Activated CD8-positive, alpha-beta T cell treated with anti-CD3 and anti-CD28 coated beads for 36 hours (primary cell): ENCODE measurements at places on chromosomes 11 and 22. TPM values are rescaled to one million over a fixed set of nuclear protein-coding genes. Genes with fewer than 3 reads are reported as not detected.

Gene BCO2
- 1.4 TPM for total RNA-seq

Gene C11orf86
- not detected for total RNA-seq

Gene SPDYC
- total RNA-seq = not detected

Gene OTOG
- not detected for total RNA-seq

DNA sequence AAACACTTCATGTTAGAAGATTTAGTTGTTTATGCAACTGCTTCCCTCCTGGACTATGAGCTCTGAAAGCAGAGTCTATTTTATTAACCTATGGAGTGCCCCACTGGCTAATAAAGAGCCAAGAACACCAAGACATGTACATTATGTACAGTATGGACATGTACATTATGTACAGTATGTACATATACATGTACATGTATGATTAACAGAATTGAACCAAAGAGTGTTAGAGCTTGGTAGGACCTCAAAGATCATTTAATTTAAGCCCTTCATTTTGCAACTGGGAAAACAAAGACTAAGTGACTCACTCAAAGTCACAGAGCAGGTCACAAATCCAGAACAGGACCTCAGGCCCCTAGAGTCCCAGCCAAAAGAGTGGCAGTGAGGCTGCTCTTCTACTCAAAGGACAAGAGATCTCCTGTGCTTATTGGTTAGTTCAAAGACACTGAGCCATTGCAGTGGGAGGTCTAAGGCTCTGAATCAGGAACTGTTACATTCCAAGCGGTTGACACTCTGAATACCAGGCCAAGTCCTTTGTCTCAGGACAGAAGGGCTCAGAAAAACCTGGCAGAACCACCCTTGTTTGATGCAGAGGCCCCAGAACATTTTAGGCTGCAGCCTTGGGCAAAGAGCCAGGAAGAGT, 103.8 kb downstream of the FAM168A start:
- no peaks in the 10 kb centered on the region for H3K36me3 ChIP-seq
- no peak overlapping the region for H3K27ac ChIP-seq
- no peak overlapping the region for H3K4me3 ChIP-seq
- no peaks in the 10 kb centered on the region for H3K27me3 ChIP-seq
- DNase-seq = no peak

DNA sequence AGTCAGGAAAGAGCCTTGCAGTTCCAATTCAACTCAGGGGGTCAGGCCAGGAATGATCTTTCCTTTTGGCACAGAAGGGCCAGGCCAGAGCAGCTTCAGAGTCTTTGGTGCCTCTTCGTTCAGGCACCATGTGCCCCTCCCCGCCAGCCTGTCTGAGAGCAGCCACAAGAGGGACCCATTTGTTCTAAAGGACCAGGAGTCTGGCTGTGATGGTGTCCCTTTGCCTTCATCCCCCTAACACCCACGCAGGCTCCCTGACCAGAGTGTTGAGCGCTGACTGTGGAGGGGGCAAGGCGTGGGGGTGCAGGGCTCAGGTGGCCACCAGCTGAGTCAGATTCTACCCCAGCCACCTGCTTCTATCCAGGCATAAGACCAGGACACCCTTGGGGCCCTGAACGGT, 156.4 kb downstream of the TTC17 start:
- H3K4me1 ChIP-seq = peaks cover 12% of the 10 kb centered on the region
- no peak overlapping the region for H3K27ac ChIP-seq
- DNase-seq = no peak
- H3K27me3 ChIP-seq = peaks cover 9% of the 10 kb centered on the region

GRCh38 chr11:64694821-64695365, 28.1 kb downstream of the NRXN2 start:
- H3K27me3 ChIP-seq = peaks cover 22% of the 10 kb centered on the region
- H3K4me3 ChIP-seq = no peak overlapping the region

GRCh38 chr22:29914165-29914564, 31.2 kb downstream of the MTMR3 start:
- no peaks in the 10 kb centered on the region for H3K27me3 ChIP-seq
- DNase-seq = no peak
- peaks cover 57% of the 10 kb centered on the region for H3K4me1 ChIP-seq
- no peak overlapping the region for H3K27ac ChIP-seq

DNA sequence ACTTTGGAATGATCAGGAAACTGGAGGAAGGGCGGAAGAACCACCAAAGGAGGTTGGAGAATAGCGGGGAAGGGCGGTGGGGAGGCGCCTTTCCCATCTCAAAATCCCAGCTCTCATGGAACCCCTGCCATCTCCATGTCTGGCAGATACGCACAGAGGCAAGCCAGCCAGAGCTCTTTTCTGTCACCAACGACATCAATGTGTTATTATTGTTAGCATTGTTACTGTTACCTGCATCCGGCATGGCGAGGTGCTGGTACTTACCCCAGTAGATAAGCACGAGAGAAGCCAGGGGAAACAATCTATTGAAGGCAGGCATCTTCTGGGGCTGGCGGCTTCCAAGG, 969 bp downstream of the SCN3B start:
- H3K4me1 ChIP-seq = peaks cover 4% of the 10 kb centered on the region
- H3K4me3 ChIP-seq = peak overlapping the region; percentile 35
- DNase-seq = no peak

DNA sequence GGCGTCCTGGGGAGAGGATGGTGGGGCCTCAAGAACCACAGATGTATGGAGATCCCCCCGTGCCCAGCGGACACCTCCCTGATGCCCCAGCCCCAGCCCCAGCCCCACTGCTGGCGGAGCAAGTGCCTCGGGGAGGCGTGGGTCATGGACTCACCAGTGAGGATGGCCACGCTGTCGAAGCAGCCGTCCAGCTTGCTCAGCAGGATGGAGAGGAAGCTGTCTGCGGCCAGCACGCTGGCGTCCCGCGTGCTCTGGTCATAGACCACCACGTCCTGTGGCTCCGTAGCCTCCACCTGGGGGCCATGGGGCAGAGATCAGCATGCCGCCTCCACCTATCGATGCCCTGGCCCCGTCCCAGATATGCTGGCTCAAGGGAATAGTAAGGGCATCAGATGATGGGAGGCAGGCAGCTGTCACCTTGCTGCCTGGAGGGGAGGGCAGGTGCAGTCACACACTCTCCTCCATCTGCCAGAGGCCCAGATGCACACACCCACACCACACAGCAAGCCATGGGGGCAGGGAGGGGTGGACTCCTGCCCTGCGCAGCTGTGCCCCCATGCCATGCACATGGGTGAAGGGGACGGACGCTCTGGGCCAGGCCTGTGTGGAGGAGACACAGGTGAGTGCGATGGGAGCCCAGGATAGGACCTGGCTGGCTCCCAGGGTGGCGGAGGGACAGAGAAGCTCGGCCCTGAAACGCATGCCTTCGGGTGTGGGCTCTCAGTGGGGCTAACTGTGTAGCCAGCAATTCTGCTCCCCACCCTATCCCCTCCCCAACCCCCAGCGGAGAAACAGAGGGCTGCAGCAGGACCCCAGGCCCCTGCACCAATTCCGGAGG, 8.2 kb downstream of the DUSP8 start:
- H3K4me1 ChIP-seq = peaks cover 5% of the 10 kb centered on the region
- no peak overlapping the region for H3K4me3 ChIP-seq
- DNase-seq = no peak
- H3K27me3 ChIP-seq = no peaks in the 10 kb centered on the region
- no peak overlapping the region for H3K27ac ChIP-seq
- no peaks in the 10 kb centered on the region for H3K36me3 ChIP-seq

GRCh38 chr22:30541961-30542810, 4.4 kb downstream of the SEC14L6 start:
- H3K36me3 ChIP-seq = no peaks in the 10 kb centered on the region
- peaks cover 26% of the 10 kb centered on the region for H3K27me3 ChIP-seq
- H3K4me1 ChIP-seq = peaks cover 4% of the 10 kb centered on the region
- no peak overlapping the region for H3K4me3 ChIP-seq
- no peak overlapping the region for H3K27ac ChIP-seq

DNA sequence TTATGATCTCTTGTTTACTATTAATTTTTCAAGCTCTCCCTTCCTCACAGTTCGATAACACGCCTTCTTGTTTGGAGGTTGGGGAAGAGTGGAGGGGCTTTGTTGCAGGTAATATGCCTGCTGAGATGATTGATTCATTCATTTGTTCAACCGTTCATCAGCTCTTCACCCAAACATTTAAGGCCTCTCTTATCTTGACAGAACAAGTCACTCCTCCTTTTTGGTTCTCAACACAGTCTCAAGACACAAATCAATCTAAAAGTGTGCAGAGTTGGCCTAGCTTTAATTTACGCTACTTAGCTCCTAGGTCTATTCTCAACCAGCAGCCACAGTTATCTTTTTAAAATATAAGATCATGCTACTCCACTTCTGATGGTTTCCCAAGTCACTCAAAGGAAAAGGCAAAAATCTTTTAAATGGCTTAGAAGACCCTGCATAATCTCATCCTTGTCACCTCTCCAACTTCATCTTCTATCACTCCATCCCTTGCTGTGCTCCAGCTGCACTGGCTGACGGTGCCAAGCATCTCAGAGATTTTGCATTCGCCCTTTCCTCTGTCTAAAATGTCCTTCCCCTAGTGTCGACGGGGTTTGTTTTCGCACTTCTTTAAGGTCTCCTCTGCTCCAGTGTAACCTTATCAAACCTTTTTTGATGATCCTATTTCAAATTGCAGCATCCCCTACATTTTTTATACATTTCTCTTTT, 60.3 kb downstream of the AMBRA1 start:
- no peak for DNase-seq
- peaks cover 34% of the 10 kb centered on the region for H3K4me1 ChIP-seq
- H3K27me3 ChIP-seq = no peaks in the 10 kb centered on the region
- no peak overlapping the region for H3K4me3 ChIP-seq
- peaks cover 2% of the 10 kb centered on the region for H3K36me3 ChIP-seq

- peaks cover 4% of the 10 kb centered on the region for H3K4me1 ChIP-seq
- DNase-seq = no peak
- H3K27ac ChIP-seq = no peak overlapping the region
- peaks cover 3% of the 10 kb centered on the region for H3K36me3 ChIP-seq
- H3K4me3 ChIP-seq = no peak overlapping the region
Observed at GRCh38 chr11:11446967-11447366, 93.9 kb upstream of the CSNK2A3 start.

GRCh38 chr11:134560066-134560465, 148.0 kb upstream of the B3GAT1 start:
- DNase-seq = no peak
- H3K4me3 ChIP-seq = no peak overlapping the region
- H3K27ac ChIP-seq = no peak overlapping the region

DNA sequence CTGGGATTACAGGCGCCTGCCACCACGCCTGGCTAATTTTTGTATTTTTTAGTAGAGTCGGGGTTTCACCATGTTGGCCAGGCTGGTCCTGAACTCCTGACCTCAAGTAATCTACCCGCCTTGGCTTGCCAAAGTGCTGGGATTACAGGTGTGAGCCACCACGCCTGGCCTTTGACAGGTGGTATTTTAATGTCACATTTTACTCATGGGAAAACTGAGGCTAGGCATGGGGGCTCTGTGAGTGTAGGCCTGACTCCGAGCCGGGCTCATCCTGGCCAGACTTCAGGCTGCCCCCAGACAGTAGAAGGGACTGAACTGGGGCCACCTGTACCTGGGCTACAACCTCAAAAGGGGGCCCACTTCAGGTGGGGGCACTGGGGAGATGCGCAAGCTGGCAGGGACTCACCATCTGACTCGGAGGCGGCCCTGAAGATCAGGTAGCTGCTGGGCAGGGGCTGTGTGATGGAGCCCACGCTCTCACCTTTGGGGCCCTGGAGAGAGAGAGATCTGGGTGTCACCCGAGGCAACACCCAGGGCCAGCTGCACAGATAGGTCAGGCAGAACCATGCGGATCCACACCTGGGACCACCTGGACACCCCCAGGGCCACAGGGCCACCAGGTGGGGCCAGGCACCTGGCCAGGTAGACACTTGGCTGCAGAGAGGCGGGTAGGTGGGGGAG, 45.8 kb downstream of the OSBPL5 start:
- H3K36me3 ChIP-seq = peaks cover 8% of the 10 kb centered on the region
- no peaks in the 10 kb centered on the region for H3K4me1 ChIP-seq
- DNase-seq = no peak
- no peak overlapping the region for H3K4me3 ChIP-seq
- no peak overlapping the region for H3K27ac ChIP-seq
